Frontal cortex (tissue), 4 donors: ENCODE measurements at places on chromosomes 4 and X.

DNA sequence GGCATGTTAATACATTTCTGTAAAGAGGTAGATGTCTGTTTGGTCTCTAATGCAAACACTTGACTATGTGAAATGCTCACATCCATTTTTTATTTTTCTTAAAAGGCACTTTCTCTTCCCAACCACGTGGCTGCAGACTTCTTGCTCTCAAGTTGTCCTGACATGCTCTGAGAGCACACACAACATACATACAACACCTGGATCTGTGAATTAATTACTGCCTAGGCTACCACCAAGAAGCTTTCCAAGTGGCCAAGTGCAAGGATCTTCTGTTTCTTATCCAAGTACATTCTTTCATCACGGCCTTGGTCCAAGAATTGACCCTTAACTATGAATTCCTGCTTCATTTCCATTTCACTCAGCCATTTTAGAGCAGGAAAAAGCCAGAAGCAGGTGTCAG is 110.8 kb downstream of the SPRY1 start:
- DNase-seq: no peak

GRCh38 chrX:32448320-32448719 is 763.0 kb downstream of the DMD start:
- no peak for DNase-seq

DNA sequence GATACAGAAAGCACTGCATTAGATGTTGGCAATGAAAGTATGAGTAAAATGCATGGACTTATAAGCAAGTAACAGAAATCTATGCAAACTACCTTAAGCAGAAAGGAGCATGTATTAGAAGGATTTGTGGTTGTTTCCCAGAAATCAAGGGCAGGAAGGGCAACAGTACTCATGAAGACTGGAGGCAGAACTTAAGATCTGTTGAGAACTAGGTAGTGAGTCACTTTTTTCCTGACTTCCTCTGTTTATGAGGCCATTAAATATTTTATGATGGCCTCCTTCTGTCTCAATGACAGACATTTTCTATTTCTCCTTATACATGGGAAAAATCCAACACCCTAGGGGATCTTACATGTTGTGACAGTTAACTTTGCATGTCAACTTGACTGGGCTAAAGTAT is 398.2 kb downstream of the MID1IP1 start:
- no peak for DNase-seq

GRCh38 chr4:142416711-142417275 is 429.3 kb downstream of the INPP4B start:
- DNase-seq: no peak

GRCh38 chrX:45850775-45851433 is 650.2 kb upstream of the DIPK2B start:
- DNase-seq: no peak

- DNase-seq: no peak
Measured at GRCh38 chr4:102076622-102077021, 268.7 kb downstream of the SLC39A8 start.

GRCh38 chrX:140733766-140734342 is 24.3 kb downstream of the LINC00632 start:
- DNase-seq: peak; percentile 8

DNA sequence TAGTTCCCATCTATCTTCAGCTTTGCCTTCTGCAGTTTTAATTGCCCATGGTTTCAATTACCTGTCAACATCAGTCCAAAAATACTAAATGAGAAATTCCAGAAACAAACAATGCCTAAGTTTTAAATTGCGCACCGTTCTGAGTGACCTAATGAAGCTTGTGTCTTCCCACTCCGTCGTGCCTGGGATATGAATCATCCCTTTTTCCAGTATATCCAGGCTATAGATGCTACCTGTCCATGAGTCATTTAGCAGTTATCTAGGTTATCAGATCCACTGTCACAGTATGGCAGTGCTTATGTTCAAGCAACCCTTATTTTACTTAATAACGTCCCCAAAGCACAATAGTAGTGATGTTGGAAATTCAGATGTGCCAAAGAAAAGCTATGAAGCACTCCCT is 363.6 kb upstream of the FAM241A start:
- no peak for DNase-seq

DNA sequence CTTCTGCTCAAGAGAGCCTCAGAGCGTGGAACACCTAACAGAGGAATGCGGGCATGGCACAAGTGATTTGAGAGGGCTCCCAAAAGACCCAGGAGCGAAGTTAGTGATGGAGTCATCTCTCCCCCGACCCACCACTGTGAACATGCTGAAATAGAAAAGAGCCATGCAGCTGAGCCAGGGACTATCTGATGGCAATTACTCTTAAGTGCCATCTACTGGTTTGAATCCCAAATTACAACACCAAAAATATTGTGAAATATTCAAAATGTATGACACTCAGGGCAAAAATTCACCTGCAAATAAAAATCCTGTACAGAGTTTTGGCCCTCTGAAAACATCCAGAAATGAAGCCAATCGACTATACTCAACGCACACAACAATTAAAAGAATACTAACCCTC is 2038.9 kb upstream of the ADGRL3 start:
- DNase-seq: no peak

- DNase-seq: peak; percentile 95
Measured at GRCh38 chrX:24150051-24150790, 692 bp downstream of the ZFX start.

DNA sequence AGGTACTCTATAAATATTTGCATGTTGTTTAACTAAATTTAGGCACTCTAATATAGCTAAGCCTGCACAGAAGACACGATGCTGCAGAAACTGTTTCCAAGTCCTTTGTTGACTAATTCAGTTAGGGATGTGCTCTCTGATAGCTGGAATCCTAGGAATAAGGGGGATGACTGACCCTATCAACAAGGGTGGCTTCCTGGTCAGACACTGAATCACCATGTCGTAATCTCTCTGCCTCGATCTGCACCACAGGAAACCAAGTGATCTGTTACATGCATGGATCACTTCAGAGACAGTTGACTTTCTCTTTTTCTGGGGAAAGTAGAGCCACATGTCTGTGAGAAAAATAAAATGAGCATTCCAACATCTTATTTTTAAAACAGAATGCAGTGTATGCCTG is 169.1 kb downstream of the GUCY2F start:
- no peak for DNase-seq

DNA sequence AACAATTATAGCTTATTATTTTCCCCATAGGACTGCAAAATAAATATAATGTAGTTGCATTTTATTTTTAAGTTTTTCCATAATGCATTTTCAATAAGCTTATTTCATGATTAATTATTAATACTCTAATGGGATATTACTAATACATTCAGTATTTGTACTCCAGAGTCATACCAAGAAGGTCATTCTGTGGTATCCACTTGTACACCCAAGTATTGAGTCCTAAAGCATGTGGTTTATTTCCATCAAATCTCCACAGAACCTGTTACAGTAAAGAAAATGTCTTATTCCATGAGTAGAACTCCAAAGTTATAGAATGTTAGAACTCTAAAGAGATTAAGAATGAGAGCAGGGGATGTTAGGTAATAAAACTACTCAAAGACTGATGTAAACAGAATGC is 30.6 kb downstream of the UGT2A3 start:
- no peak for DNase-seq

DNA sequence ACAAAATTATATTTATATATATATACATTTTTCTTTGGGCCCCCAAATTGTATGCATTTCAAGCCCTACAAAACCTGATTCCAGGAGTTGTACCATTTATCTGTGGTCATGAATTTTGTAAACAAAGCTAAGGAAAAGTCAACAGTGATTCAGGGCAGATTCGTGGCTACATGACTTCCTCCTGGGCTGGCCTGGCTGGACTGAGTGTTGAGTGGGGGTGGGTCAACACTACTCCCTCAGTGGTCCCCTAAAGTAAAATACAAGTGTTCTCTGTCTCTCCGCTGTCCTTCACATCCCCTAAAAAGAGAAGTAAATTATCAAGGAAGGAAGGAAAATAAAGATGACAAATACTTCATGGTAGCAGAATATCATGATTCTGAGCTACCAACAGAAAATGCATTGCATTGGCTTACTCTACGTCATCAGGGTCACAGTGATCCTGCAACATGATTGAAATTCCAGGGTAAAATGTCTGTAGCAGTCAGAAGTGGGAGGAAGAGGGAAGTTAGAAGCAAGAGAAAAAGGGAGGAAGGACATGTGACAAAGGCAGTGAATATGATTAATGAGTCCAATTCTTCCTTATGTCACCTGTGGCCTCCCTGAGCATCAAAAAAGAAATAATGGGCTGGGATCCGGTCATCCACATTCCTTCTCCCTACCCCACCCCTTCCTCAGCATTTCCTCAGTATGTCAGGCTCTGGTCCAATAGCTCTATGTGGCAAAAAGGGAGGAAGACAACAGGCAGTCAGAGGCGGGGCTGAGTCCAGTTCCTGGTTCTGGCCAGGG is 42.4 kb upstream of the MYOZ2 start:
- no peak for DNase-seq

- DNase-seq: no peak
Measured at GRCh38 chr4:182495645-182496385, 252.6 kb downstream of the TENM3 start.

DNA sequence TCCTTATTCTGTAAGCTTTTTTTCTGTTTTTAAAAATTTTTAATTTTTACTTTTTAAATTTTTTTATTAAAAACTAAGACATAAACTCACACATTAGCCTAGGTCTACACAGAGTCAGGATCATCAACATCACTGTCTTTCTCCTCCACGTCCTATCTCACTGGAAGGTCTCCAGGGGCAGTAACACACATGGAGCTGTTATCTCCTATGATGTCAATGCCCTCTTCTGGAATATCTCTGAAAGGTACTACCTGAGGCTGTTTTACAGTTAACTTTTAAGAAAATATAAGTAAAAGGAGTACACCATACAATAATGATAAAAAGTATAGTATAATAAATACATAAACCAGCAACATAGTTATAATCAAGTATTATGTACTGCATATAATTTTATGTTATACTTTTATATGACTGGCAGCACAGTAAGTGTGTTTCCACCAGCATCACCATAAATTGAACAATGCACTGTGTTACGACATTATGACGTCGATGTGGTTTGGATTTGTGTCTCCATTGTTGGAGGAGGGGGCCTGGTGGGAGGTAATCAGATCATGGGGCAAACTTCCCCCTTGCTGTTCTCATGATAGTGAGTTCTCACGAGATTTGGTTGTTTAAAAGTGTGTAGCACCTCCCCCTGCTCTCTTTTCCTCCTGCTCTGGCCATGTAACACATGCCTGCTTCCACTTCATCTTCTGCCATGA is 21.3 kb downstream of the IL15 start:
- DNase-seq: no peak

GRCh38 chrX:9861711-9862110 is 75.5 kb downstream of the SHROOM2 start:
- DNase-seq: no peak

DNA sequence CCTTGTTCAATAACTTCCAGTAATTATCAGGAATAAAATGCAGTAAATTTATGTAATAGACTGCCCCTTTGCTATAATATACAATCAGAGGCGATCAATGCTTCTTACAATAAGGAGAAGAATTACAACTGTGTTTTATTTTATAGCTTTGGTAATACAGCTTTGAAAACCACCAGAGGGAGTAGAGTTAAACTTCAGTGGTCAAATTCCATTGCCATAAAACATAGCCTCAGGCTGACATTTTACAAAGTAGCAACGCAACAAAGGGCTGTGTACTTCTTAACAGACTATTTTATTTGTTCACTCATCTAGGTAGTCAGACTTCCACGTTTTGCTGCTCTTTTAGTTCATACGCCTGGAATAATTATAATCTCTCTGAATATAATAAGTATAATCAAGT is 58.5 kb downstream of the TEX13C start:
- DNase-seq: no peak

DNA sequence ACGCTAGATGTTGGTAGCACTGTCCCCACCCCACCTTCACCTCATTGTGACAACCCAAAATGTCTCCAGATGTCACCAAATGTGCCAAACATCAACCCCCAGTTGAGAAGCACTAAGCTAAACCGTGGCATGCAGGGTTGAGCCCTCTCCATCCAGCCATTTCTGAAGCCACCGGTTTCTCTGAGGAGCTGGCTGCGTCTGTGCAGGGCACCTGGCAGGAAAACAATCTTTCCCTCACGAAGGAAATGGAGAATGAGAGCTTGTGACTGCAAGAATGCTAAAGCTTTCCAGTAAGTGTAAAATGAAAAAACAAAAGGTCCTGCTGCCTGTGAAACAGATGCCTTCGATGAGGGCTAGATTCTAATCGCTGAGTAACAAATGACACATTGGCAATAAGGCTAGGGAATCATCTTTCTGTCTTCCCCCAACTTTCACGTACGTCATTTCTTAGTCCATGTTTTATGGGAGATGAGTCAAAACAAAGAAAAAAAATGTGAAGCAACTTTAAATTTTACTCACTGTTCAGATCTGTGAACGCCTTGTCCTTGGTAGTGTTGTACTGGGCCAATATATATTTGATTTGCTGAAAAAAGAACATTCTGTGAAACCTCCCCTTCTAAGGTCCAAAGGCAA is 59.9 kb downstream of the PROM1 start:
- DNase-seq: no peak

DNA sequence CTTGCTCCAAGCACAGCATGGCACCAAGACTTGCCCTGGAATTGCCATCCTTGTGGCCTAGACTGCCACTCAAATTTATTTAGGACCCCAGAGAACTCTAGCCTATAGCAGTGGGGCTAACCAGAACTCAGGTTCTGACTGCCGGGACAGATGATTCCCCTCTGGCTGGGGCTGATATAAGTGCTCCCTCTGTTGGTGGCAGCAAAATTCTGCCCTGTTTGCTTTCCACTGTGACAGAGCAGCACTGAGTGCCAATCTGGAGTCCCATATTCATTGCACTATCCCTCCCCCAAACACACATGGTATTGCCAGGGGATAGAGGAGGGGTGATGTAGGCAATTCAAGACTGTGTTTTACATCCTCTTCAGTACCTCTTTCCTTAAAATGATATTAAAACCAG is 1081.9 kb downstream of the FAT4 start:
- no peak for DNase-seq

- DNase-seq: no peak
Measured at GRCh38 chrX:66625525-66625924, 13.4 kb downstream of the EDA2R start.

DNA sequence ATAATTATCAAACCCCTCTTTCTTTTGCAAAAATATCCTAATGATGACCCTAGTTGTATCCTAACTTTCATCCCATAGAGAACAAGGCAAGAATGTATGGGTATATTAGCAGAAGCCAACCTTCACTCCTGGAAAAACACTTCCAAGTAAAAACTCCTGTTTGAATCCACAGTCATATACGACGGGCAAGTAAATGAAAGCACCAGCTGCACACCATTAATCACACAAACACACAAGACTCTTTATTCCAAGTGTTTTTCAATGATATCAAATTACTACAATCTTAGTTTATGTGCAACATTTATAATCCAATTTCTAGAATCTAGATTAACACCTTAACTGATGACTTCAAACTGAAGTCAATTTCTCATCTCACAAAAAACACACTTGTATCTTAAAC is 22.9 kb downstream of the ACSL4 start:
- DNase-seq: no peak
